Hematopoietic multipotent progenitor cell treated with erythropoietin and hydrocortisone succinate and interleukin-3 and kit ligand, for 8 days (in vitro differentiated cells): ENCODE measurements at places on chromosomes 6 and 20.

GRCh38 chr6:137912813-137913212 lies 45.8 kb downstream of the TNFAIP3 start:
- no peak for DNase-seq

GRCh38 chr20:49136817-49137571 lies 51.1 kb downstream of the STAU1 start:
- peak; percentile 31 for DNase-seq

DNA sequence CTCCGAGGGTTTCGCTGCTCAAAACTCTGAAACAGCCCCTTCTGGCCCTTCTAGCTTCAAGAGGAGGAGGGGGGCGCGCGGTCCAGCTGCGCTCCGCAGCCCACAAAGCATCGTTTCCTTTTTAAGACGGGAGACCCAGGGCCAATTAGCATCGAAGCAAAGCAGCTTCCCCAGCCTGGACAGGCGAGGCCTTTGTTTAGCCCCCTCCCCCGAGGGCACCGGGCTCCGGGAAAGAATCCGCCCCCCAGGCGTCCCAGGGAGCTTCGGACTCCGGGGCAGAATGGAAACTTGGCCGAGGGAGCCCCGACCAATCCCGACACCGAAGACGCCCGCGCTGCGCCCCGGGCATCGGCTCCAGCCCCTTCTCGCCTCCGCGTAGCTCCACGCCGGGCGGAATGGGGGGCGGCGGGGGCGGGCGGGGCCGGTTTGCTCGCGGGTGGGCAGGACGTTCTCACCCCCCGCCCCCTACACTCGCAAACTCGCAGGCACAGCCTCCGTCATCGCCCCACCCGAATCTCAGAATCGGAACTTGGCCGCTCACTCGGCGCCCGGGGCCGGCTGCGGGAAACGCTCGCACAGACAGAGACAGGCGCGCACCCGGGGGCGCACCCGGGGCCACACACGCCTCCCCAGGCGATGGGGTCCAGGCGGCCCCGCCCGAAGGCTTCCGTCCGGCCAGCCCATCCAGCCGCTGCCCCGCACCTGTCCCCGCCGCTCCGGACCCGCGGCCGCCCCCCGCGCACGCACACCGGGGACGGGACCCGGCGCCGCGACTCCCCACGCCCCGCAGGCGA lies 628 bp downstream of the NKAIN4 start:
- DNase-seq = no peak

DNA sequence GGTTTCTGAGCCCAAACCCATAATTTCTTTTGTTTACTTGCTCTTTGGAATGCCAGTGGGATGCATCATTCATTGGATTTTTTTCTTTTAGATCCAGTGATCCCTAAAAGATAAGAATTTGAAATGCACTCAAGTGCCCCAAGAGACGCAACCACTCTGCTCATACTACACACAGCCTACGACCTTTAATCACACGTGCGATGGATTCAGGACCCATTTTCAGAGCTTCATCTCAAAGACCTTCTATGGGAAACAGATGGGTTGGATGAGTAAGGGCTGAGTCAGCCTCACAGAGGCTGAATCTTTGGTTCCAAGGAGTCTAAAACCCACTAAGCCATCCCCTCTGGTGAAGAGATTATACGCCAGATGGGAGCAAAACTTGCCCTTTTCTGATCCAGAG lies 265.5 kb upstream of the EXOC2 start:
- no peak for DNase-seq

DNA sequence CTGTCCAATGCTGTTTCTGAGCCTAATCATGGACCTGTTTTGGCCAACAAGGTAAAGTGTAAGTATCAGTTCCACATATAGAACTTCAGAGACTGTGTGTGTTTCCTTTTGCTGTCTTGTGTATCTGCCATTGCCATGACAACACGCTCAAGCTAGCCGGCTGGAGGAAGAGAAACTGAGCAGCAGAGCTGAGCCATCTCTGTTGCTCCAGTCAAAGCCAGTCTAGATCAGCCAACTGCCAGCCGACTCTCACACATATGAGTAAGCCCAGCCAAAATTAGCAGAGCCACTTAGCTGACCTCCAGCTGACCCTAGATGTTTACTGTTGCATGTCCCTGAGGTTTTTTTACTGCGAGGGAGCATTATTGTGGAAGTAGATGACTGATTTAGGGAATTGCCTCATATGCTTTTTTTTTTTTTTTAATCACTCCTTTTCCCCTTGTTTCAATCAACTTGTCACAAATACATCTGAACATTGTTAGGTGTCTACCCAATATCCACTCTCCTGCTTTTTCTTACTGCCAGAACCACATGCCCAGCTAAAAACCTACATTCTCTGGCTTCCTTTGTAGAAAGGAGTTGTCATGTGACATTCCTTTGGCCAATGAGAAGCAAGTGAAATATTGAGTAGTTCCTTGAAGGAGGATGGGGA lies 304.3 kb upstream of the SUPT3H start:
- no peak for DNase-seq

DNA sequence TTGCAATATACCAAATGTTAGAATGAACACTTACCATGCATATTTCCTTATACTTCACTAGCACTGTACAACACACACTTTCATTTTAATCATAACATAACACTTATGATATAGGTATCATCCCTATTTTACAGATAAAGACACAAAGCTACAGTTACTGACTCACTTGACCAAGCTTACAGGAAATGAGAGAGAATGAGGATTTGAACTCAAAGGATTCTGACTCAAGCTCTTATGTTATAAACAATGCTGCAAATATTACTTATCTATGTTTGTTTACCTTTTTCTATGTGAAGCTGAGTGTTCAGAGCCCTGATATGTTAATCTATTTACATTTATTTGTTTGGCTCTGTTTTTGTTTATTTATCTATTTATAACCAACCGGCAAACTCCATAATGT lies 245.4 kb downstream of the PTPRK start:
- no peak for DNase-seq

DNA sequence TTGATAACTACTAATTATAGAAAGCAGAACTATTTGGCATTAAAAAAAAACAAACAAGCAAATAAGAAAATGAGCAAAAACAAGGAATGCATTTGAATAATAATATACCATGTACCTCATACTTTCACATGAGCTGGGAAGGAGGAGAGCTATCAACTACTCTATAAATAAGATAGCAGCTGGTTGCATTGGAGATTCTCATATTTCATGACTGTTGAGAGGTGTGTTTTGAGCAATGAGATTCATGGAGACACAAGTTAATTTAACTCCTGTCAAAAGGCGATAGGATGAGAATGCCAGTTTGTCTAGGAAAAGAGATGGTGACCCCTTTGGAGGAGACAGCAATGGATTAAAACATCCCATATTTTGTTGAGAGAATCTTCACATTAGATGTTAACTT lies 348.8 kb upstream of the SPTLC3 start:
- DNase-seq = no peak

- no peak for DNase-seq
Measured at GRCh38 chr6:118940770-118941169, 5.8 kb upstream of the MCM9 start.

- DNase-seq = no peak
Measured at GRCh38 chr6:65819152-65819551, 112.1 kb upstream of the EYS start.

DNA sequence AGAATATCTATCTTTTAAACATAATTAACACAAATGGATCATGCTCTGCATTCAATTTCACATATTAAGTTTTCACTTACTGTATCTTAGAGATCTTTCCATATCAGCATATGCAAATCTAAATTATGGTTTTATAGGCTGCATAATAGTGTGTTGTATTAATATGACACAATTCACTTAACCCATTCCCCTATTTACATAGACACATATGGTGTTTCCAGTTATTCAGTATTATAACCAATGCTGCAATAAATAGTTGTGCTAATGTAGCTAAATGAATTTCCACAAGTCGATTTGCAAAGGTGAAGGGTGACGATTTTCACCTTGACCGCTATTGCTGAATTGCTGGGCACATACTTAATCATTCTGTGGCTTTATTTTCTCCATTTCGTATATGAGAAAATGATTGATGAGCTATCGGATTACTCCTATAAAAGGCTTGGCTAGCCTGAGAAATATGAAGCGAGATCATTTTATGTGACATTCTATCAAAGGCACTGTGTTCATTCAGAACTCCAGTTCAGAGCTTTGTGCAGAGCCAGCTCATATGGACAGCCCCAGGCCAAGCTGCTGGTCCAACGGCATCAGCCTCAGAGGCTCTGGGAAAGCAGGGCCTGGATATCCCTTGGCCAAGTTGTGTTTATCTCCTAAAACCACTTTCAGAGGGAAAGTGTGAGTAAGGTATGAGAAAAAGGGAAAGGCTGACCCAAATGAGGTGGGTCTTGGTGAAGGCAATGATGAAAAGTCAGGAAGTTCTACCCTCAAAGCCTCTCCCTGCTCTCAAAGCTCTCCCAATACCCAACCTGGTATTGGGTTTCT lies 50.8 kb downstream of the GFOD1 start:
- DNase-seq = no peak
